Testis (tissue), 5 donors: ENCODE measurements at places on chromosomes 3 and 15.
A peak's percentile ranks its signal among the peaks of the same experiment; 100 is the strongest.

- DNase-seq, result no peak
Measured at GRCh38 chr3:50168388-50168787, 13.3 kb downstream of the SEMA3F start.

- no peak for DNase-seq
Measured at GRCh38 chr3:25556447-25556846, 108.3 kb downstream of the TOP2B start.

DNA sequence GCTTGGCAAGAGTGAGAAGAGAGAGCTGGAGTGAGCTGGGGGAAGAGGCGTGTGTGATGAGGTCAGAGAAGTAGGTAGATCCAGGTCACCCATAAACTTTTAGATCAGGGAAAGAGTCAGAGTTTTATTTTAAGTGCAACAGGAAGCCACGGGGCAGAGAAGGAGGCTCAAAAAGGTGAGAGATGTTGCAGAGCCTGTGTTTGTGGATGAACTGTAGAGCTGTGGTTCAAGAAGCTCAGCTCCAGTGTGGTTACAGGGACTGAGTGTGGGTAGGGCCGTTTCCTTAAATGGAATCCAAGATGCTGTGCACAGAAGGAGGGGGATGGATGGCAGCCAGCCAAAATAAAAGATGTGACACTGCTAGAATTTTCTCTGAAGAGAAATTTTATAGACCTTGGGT lies 337.2 kb downstream of the SATB1 start:
- no peak for DNase-seq

- no peak for DNase-seq
Measured at GRCh38 chr15:57708047-57708446, 1.5 kb downstream of the POLR2M start.

DNA sequence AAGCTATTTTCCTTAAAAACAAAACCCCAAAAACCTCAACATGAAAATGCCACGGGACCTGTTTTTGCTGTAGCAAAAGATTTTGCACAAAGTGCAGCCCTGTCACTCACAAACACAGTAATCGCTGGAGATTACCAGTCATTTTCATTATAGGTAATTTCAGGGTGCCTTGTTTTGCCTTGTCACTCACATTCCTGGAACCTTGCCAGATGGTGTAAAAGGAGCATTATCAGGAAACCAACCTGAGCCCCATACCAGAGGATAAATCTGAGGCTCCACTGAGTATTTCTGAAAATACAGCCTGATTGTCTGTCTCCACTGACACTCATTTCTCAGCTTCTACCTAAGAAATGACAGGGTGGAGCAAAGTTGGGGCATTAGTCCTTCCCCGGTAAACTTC lies 791.3 kb upstream of the LMCD1 start:
- DNase-seq, result no peak

DNA sequence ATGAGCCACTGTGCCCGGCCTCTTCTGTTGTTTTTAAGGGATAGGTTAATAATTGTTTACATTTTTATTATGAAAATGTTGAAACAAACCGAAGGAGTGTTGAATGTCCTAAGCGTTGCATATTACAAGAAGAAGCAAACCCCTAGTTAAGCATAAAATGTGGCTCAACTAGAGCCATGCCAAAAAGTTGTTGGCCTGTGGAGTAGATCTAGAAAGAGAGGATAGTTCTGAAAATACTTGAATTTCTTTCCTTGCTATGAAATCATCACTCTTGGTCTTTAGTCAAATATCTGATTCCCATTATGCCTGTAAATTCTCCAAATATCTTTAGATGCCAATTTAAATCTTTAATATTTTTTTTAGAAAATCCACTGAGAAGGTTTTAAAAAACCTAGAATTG lies 12.8 kb downstream of the RBP2 start:
- DNase-seq, result no peak

DNA sequence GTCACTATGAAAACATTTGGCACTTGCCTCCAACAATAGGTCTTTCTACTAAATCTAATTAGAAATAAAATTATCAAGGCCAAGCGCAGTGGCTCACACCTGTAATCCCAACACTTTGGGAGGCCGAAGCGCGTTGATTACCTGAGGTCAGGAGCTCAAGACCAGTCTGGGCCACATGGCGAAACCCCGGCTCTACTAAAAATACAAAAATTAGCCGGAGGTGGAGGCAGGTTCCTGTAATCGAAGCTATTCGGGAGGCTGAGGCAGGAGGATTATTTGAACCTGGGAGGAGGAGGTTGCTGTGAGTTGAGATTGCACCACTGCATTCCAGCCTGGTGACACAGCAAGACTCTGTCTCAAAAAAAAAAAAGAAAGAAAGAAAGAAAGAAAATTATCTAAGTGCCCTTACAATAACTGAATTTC lies 1.6 kb upstream of the PLD1 start:
- DNase-seq, result no peak

GRCh38 chr3:56800130-56800831 lies 1.5 kb downstream of the ARHGEF3 start:
- DNase-seq, result no peak

DNA sequence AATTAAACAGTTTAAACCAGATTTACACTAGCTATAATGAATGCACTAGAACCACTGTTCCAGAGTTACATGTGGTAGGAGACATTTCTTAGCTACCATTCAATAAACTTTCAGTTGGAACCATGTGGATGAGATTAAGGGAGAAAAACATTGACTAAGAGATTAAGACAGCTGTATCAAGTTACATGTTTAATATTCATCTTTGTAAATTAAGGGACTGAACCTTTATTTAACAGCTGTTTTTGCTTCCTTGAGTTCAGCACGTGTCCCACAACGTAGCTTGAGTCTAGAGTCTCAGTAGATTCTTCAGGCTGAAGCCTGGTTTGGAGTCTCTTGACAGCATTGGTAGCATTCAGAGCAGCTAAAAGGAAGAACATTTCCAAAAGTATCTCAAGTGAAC lies 27.2 kb upstream of the CFAP44 start:
- no peak for DNase-seq

GRCh38 chr3:112802338-112802737 lies 44.3 kb downstream of the CD200R1L start:
- DNase-seq, result no peak

DNA sequence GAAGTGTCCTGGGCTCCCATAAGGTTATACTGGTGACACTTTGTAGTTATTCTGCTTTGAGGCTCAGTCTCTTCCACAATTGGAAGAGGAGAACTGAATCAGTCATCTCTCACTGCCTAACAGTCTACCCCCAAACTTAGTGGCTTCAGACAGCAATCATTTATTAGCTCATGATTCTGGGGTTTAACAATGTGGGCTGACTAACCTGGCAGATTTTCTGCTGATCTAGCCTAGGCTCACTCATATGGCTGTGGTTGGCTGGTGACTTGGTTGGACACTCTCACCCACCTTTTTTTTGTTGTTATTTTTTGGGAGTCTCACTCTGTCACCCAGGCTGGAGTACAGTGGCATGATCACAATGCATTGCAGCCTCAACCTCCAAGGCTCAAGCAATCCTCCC lies 7.1 kb downstream of the GPD1L start:
- no peak for DNase-seq

DNA sequence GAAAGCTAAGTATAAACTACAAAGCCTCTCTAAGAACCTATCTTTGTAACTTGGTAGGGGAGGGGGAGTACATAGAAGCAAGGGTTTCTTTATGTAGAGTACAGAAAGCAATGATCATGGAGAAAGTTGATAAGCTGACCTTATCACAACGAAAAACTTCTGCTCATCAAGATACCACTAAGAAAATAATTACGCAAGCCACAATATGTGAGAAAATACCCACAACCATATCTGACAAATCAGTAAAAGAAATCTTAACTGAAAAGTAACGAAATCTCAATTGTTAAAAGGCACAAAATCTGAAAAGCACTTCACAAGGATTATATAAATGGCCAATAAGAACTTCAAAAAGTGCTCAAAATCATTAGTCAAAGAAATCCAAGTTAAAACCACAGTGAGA lies 35.1 kb upstream of the RPS17 start:
- no peak for DNase-seq

DNA sequence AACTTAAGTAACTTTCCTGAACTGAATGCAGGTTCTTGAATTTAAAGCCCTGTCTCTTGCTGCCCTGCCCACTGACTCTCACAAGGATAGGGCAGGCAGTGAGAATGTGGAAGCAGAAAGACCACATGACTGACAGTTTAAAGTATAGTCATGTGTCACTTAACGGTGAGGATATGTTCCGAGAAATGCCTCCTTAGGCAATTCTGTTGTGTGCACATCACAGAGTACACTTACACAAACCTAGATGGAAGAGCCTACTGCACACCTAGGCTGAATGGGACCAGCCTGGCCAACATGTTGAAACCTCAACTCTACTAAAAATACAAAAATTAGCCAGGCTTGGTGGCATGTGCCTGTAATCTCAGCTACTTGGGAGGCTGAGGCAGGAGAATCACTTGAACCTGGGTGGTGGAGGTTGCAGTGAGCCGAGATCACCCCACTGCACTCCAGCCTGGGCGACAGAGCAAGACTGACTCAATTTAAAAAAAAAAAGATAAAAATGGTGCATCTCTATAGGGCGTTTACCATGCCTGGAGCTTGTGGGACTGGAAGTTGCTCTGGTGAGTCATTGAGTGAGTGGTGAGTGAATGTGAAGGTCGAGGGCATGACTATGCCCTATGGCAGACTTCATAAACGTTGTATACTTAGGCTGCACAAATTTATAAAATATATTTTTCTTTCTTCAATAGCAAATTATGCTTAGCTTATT lies 18.9 kb upstream of the COPG1 start:
- no peak for DNase-seq

- peak; percentile 28 for DNase-seq
Measured at GRCh38 chr3:71305231-71306206, 278.0 kb downstream of the FOXP1 start.

DNA sequence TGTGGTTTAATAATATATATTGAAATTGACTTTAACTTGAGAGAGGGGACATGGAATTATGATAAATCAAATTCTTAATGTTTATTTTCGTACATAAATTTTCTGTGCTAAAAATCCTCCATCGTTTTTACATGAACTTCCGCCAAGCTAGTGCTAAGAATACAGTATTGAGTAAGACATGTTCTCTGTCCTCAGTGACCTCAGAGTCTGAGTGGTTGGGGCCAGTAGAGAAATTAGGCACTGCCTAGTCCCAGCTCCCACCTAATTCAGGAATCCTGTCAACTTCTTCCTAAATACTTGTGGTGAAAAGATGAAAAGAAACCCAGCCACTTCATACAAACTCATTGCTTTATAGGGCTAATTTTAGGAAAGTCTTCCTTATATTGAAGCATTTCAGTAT lies 110.3 kb downstream of the PPP2R3A start:
- no peak for DNase-seq

- DNase-seq, result no peak
Measured at GRCh38 chr15:40545457-40545856, 19.4 kb downstream of the CCDC32 start.

- DNase-seq, result no peak
Measured at GRCh38 chr15:77185242-77185785, 114.4 kb upstream of the TSPAN3 start.

DNA sequence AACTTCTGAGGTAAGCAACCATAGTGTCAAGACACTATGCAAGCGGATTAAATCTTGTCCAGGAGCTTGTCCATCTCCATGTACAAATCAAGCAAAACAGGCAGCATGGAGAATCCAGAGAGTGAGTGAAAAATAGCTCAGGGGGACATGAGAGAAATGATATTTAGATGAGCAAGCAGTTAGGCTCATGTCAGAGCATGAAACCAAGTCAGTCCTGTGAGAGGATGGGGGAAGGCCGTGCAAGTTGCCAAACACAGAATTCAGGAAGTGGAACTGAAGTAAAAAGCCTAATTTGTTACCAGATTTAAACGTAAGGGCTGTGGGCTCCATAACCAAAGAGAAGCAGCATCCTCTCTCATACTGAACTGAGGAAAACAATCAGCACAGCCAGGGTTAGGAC lies 995.9 kb downstream of the MCTP2 start:
- DNase-seq, result no peak

- DNase-seq, result no peak
Measured at GRCh38 chr3:126959921-126960603, 22.9 kb upstream of the PLXNA1 start.

DNA sequence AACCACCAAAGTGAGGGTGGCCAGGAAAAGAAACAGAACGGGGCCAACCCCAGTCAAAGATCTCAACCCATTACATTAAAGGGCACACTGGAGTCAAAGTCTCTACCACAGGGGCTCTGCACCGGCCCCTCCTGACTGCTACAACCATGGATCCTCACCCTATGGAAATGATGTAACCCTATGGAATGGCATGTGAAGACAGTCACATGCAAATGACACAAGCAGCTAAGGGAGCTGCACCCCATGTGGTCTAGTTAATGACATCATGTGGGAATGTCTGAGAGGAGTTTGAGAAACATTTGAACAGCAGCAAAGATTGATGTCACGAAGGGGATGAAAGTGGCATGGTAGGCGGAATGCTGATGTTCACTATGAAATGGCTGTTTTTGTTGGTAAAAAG lies 298.2 kb upstream of the SLCO3A1 start:
- no peak for DNase-seq

GRCh38 chr15:30038667-30039523 lies 43.9 kb upstream of the GOLGA8J start:
- peak; percentile 75 for DNase-seq

- DNase-seq, result no peak
Measured at GRCh38 chr15:26037369-26037768, 174.2 kb upstream of the ATP10A start.
